ENCODE measurements at places on chromosomes 4 and X.

DNA sequence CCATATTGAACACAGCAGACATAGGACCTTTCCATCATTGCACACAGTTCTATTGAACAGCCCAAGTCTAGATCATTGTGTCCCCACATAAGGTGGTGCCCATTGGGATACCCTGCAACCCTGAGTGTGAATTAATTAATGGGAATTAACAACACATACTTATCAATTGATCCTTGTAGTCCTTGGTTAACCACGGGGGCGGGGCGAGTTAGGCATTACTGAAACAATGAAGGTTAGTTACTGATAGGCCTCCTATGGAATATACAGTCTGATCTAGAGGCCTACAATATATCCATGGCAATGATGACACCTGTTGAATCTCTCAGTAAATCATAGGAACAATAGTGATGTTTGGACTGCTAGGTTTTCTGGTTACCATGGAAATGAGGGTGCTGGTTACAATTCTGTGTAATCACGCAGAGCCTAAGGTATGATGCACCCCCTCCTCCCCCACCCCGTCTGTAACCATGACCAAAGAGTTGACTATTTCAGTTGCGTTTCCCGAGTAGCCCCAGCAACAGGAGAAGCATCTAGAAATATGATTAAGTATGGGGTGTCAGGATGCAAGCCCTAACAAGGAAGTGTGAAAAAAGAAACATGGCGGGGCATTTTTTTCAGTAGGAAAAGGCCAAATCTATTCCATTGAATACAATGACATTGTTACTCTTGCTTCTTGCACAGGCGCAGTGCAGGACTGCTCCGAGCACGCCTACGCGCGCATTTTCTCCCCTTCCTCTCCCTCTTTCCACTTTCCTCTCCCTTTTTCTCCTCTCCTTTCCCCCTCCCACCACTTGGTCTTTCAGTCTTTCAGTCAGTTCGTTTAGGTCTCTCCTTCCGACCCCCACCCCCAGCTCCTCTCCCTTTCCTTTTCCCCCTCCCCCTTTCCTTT lies 677 bp upstream of the NONO start:
- DNase-seq, result no peak

- no peak for DNase-seq
Observed at GRCh38 chr4:92189146-92189545, 114.6 kb upstream of the GRID2 start.

- no peak for DNase-seq
Observed at GRCh38 chr4:121789455-121789854, 11.7 kb upstream of the EXOSC9 start.

- no peak for DNase-seq
Observed at GRCh38 chrX:40247848-40248622, 150.3 kb upstream of the BCOR start.

DNA sequence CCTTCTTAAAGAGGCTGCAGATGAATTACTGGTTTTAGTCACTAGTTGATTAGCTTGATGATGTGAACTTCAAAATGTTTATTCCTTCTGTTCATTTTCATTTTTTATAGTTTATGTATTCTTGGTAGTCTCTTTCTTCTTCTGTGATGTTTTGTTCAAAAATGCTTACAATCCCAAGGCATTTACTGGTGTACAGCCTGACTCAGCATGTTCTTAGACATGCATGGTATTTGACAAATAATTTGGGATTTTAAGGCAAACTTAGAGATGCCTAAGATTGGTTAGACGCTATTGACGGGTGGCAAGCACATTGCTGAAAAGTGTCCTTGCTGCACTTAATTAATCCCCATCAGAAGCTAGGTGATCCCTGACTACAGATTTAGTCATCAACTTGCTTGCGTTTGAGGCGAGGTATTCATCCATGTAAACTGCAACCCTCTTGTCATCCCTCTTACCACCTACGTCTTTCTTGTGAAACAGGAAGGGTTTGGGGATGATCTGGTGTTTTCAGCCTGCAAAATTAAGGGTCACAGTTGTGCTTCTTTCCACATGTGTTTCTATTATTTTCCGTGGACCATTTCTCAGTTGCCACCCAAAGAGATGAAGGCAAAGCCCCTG lies 331.8 kb downstream of the DKK2 start:
- no peak for DNase-seq

GRCh38 chr4:135548711-135549110 lies 1347.1 kb upstream of the PABPC4L start:
- no peak for DNase-seq

GRCh38 chr4:108940634-108941033 lies 177.8 kb upstream of the ETNPPL start:
- DNase-seq, result no peak

- no peak for DNase-seq
Observed at GRCh38 chr4:14607001-14607400, 395.3 kb upstream of the CPEB2 start.

- DNase-seq, result no peak
Observed at GRCh38 chr4:118036336-118036735, 2.0 kb downstream of the NDST3 start.

- no peak for DNase-seq
Observed at GRCh38 chrX:148459343-148459742, 41.1 kb upstream of the AFF2 start.

DNA sequence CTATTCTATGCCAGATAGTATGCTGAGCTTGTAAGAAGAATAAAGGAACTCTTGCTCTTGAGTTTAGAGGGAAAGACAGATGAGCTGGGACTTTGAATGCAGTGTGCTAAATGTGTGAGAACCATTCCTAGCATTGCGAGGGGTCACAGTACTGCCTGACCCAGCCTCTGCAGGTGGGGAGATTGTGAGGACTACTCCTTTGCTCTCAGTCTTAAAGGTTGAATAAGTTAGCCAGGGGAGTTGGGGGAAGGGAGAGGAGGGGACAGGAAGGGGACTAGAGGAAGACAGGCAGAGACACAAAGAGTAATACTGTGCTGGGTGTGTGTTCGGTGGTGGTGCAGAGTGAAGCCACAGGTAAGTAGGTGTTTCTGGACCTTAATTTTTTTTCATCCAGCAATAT lies 41.7 kb downstream of the DCUN1D4 start:
- peak; percentile 73 for DNase-seq

- DNase-seq, result no peak
Observed at GRCh38 chr4:153023692-153024394, 87.7 kb downstream of the FHDC1 start.

DNA sequence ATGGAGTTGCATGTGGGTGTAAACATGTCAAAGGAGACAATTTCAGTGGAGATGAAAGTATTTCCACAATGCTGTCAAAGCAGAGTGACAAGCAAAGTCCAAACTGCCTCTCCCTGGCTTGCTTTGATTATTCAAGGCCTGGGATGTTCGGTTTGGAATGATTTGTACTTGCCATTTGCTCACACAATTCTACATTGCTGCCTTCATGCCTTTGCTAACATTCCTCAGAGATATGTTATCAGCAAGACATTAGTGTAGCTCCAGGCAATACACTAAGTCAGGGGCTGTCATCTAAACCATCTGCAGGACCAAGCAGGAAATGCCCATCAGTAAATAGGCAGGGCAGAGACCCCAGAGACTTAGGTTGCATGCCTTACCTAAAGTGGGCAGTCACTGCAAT lies 79.6 kb upstream of the C1QTNF7 start:
- DNase-seq, result no peak

- DNase-seq, result peak; percentile 80
Observed at GRCh38 chr4:108172753-108173598, 4.2 kb upstream of the LEF1 start.

DNA sequence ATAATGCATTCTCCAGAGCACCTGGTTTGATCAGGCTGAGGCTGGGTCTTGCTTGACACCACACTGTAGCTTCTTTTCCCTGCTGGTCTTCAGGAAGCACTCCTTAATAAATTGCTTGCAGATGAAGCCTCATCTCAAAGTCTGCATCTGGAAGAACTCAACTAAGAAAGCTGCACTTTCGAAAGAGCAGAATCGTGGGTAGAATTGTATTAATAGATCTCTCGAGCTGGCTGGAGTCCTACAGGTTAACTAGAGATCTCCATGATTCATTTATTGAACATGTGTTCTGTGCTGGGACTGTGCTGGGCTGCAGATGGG lies 152.7 kb downstream of the STK32B start:
- DNase-seq, result no peak

GRCh38 chrX:131854581-131854980 lies 168.5 kb upstream of the STK26 start:
- no peak for DNase-seq

- DNase-seq, result peak; percentile 70
Observed at GRCh38 chr4:122798101-122798500, 28.5 kb upstream of the FGF2 start.

- DNase-seq, result no peak
Observed at GRCh38 chr4:140645614-140646412, 77.1 kb upstream of the UCP1 start.

Measured in endodermal cell (in vitro differentiated cells).